DMS 273 treated with DMSO at 0.1 percent for 48 hours (cell line): ENCODE measurements at places on chromosomes 2 and 18.

DNA sequence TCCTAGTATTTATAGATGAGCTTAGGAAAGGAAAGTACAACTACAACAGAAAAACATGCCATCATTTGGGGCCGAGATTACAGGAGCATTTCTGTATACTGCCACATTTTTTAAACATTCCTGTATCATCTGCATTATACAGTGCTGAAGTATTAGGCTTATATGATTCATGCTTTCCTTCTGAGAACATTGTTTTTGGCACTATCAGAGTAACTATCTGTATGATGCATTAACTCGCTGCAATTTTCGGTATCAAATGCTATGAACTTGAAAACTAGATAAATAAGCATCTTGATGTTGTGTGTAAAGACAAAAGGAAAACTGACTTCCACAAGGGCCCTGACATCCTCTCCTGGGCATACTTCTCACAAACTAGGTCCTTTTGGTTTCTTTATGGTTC, 102.0 kb downstream of the RIT2 start:
- no peak for DNase-seq

- DNase-seq: no peak
These were observed 1859.7 kb upstream of the CELF4 start for GRCh38 chr18:39425172-39425850.

GRCh38 chr2:111205774-111206173, 85.1 kb downstream of the BCL2L11 start:
- DNase-seq: no peak

- DNase-seq: no peak
These were observed 110.7 kb downstream of the RAB3GAP1 start for GRCh38 chr2:135162786-135163185.

GRCh38 chr2:142874293-142874814, 3.1 kb upstream of the KYNU start:
- no peak for DNase-seq

GRCh38 chr2:29056452-29056851, 17.9 kb downstream of the PCARE start:
- DNase-seq: no peak

DNA sequence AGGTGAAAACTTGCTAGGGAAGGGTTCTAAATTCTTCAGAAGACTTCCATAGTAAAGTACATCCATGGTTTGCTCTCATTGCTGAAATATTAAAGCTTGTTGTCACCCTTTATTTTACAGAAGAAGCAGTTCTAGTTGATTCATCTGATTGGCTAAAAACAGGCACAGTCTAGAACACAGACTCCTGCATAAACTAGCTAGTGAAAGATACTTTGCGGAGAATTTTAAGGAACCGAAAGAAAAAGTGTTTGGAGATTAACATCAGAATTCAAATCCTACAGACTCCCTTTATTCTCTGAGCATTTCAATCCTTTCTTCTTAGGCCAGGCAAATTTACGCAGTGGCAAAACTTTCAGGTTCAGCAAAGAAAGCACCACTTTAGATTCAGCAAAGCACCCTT, 1076.5 kb upstream of the ZEB2 start:
- DNase-seq: no peak

GRCh38 chr18:24818441-24818840, 358.0 kb downstream of the HRH4 start:
- DNase-seq: peak; percentile 79

- DNase-seq: no peak
These were observed 154.3 kb downstream of the EIPR1 start for GRCh38 chr2:3223080-3223923.

GRCh38 chr2:101802329-101802728, 104.8 kb downstream of the MAP4K4 start:
- no peak for DNase-seq

DNA sequence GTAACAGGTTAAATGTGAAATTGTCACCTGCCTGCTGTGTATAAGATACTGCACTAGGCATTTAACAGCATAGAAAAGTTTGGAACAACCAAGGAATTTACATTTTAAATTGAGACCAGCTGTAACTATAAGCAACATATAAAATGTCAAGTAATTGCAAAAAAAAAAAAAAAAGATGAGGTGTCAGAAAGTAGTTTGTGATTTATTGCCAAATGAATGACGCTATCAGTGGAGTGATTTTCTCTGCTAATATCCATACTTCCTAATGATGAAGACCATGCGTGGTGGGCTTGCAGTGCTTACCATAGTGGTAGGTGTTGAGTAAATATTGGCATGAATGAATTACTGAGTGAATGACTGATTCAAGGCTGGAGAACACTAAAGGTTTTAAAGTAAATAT, 73.3 kb downstream of the OSBPL6 start:
- DNase-seq: no peak

- no peak for DNase-seq
These were observed 1038.6 kb downstream of the CBLN2 start for GRCh38 chr18:71505526-71505925.

GRCh38 chr2:171160119-171160955, at the start of gene TLK1:
TSS of gene TLK1 (minus strand) at chr2:171160893. CDS start at chr2:171160428, 465 bp downstream.
- DNase-seq: peak; percentile 53

DNA sequence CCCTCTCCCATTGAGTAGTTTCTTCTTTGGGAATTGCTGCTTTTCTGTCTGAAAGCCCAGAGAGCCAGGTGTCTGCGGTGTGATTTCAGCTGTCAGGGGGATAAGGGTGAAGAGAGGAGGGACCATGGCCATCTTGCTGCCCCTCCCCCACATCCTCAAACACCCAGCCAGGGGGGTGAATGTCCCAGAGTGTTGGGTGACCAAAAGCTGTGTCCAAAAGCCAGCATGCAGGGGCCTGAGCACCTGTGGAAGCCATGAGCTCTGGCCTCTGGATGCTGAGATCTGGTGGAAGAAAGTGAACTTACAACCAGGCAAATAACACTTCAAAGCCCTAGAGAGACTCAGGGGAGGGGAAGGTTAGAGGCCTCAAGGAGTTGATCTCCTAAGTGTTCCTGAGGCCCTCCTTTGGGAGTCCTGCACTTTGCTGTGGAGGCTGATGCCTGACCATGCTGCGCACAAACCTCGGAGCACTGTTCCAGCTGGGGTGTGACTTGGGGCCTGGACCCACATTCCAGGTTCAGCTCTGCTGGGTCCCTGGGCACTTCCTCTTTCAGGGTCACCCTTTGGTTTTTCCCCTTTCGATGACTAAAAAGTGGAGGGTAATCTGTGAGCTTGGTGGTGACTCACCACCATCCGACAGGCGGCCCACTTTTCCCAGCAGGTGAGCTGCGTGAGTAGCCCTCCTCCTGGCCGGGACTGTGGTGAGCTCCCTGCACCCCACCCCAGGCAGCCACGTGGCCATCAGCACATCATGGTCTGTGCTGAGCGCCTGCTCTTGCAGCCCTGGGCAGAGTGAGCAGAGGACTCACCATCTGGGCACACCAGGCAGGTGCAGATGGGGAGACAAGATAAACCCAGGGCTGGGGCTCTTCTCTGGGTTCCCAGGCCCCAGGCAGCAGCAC, 66.8 kb upstream of the FOSL2 start:
- DNase-seq: peak; percentile 69

- DNase-seq: no peak
These were observed 20.0 kb downstream of the NAB1 start for GRCh38 chr2:190668892-190669291.

DNA sequence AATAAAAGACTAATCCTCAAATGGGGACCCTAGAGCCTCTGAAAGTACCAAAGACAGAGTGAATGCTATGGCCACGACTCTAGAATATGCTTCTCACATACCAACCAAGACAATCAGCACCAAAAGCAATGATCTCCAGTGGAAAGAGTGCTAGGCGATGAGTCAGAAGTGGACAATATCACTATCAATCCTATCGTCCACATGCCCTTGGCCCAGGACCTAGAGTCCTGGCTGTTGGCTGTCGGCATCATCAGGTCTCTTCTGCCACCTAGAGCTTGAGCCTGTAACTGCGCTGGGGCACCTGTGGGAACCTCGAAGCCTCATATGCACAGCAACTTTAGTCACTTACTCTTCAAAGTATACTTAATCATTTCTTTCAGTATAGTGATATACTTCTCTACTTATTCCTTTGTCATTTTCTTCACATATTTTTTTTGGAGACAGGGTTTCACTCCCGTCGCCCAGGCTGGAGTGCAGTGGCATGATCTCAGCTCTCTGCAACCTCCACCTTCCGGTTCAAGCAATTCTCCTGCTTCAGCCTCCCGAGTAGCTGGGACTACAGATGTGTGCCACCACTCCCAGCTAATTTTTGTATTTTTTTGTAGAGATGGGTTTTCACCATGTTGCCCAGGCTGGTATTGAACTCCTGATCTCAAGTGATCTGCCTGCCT, 29.7 kb downstream of the NOL10 start:
- no peak for DNase-seq

DNA sequence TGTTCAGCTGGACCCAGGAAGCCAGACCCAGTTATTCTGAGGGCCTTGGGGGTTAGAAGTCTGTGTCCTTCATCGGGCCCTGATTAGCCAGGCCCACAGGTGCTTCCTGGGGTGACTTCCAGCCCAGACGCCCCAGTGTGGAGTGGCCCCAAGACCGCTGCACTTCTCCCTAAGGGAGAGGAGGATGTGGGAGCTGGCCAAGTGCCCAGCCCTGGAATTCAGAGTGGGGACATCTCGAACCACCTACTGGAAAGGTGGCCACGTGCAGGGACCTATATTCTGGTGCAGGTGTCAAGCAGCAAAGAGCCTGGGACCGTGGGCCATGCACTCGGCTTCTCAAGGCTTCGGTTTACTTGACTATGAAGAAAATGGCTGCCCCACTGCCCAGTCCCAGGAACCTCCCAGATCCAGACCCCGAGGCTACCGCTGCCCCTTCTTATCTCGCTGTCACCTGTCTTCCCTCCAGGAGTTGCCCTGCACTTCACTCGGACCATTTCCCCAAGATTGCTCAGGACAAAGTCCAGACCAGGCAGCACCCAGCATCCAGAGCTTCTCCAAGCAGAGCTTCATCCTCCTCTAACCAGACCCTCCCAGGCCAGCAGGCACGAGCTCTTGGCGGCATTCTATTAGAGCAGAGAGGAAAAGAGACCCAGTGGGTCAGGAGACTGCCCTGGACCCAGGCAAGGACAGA, 142.8 kb upstream of the ID2 start:
- DNase-seq: no peak

- DNase-seq: no peak
These were observed 170.5 kb upstream of the ALKAL2 start for GRCh38 chr2:458425-458815.

DNA sequence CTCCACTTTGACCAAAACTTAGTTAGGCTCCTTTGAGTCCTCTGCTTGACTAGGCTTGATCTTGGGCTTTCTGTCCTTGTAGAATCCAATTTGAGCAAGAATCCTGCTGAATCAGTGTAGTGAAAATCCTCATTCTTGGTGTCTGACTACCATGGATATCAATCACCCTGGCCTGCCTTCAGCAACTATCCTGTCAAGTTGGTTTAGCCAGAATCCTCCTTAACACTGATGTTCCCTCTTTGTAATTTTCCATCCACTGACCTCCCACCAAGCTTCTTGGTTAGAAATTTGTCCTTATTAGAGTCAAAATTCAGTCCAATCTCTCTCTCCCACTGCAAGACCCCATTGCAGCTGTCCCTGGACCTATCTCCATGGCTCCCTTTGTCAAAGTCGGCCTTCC, 494 bp upstream of the RBM45 start:
- no peak for DNase-seq

DNA sequence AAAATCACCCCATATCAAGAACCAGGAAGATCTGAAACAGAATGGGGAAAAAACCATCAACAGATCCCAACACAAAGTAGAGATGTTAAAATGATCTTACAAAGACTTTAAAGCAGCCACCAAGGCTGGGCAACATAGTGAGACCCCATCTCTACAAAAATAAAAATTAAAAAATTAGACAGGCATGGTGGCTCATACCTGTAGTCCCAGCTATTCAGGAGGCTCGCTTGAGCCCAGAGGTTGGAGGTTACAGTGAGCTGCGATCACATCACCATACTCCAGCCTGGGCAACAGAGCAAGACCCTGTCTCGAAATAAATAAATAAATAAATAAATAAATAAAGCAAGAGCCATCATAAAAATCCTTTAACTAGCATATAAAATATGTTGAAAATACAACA, 20.5 kb downstream of the RPRD1A start:
- DNase-seq: no peak

DNA sequence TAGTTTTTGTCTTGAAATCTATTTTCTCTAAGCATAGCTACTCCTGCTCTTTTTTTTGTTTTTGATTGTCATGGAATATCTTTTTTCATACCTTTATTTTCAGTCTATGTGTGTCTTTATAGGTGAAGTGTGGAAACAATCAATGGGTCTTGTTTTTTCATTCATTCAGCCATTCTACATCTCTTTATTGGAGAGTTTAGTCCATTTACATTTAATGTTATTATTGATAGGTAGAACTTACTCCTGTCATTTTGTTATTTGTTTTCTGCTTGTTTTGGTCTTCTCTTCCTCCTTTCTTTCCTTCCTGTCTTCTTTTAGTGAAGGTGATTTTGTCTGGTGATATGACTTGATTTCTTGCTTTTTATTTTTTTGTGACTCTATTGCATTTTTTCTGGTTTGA, 17.8 kb downstream of the IL1RL2 start:
- no peak for DNase-seq

GRCh38 chr2:204321027-204321800, 224.1 kb upstream of the PARD3B start:
- no peak for DNase-seq

DNA sequence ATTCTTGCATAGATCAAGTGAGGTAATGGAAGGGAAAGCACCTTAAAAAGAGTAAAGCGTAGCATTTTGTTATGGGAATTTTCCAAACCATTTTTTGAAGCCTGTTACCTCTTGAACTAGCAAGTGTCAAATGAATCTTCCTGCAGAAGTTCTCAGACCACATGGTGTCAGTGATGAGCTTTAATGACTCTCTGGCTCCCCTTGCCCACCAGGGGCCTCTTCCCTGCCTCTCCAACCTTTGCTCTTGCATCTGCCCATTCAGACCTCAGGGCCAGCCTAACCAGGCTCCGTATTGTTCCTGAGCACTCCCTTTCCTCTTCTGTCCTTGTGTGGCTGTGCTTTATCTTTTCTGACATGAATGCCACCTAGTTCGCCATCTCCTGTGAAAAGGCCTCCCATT, 155.9 kb downstream of the DIS3L2 start:
- no peak for DNase-seq

- DNase-seq: no peak
These were observed 437.8 kb downstream of the NYAP2 start for GRCh38 chr2:225837328-225837727.

DNA sequence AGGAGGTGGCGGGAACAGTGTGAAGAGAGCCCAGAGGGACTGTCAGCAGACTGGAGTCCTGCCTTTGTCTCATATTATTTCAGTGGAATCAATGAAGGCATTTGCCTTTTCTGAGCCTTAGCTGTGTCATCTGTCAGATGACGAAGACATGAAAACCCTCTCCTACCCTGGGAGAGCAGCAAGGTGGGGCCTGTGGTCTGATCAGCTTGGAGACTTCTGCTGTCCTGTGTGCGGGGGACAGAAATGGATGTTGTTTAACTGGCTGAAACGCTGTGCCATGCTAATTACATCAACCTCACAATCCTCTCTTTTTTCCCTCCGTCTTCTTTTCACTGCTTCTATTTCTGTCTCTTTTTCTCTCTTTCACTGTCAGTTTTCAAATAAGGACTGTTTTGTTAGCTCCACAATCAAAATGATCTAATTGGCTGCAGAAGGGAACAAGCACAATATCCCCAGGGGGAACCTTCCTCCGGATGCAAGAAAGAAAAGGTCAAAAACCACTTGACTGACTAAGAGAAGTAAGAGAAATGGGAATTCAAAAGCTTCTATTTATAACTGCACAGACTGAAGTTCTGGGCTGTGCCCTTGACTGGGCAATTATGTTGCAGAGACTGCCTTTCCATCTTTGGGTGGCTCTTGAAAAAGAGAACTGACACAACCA, 340.1 kb downstream of the CLIP4 start:
- no peak for DNase-seq
